Epithelial cell of alveolus of lung (primary cell): ENCODE measurements at places on chromosomes 6 and 20. TPM values are rescaled to one million over a fixed set of nuclear protein-coding genes. Genes with fewer than 3 reads are reported as not detected.

Gene RIPOR2
- total RNA-seq: 1.8 TPM in 2 replicates

Gene TSPO2
- not detected in 2 replicates for total RNA-seq

Gene CLPSL1
- total RNA-seq: not detected in 2 replicates

Gene CTCFL
- not detected in 2 replicates for total RNA-seq
